Activated T-helper 1 cell treated with Interleukin-2 at 50 U/mL for 16 hours (primary cell): ENCODE measurements at places on chromosomes 16 and 17.

- DNase-seq = no peak
These were observed 53.1 kb upstream of the CCL1 start for GRCh38 chr17:34416116-34416515.

DNA sequence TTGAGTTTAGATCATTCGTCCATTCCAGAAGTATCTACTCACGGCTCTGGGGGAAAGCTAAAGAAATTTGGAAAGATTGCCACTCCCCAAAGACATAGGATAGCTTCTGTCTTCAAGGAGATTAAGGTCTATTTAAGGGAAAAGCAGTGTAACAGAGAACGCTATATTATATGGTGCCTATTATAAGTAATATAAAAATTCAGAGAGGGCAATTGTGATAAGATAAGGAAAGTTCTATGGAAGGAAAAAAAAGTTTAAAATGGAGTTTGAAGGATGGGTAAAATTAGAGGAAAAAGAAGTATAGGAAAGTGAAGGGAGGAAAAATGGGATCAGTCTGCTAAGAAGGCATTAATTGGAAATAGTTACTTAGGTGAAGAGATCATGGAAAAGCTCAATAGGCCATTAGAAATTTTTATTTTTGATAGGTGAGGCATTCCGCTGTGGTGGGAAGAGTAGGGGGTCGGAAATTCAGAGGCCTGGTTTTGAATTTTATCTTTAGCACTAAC lies 690 bp upstream of the CDC27 start:
- DNase-seq = no peak

- DNase-seq = no peak
These were observed 18.3 kb downstream of the ITGAX start for GRCh38 chr16:31373235-31373634.

GRCh38 chr17:52136166-52136565 lies 22.3 kb downstream of the CA10 start:
- DNase-seq = no peak

GRCh38 chr17:60481604-60482003 lies 44.4 kb downstream of the APPBP2 start:
- no peak for DNase-seq

DNA sequence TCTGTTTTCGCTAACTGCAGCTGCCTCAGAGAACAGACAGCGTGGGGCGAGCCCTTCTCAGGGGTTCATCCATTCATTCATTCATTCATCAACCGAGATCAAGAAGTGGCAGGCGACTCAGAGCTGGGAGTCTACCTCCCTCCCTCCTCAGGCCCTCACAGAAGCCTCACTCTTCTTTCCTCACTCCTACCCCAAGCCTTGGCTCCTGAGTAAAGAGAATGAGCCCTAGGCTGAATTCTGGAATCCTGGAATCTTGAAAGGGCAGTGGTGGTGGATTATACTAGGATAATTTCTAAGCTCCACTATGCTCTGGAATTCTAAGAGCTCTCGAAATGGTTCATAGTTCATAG lies 2.3 kb upstream of the DLX3 start:
- no peak for DNase-seq

DNA sequence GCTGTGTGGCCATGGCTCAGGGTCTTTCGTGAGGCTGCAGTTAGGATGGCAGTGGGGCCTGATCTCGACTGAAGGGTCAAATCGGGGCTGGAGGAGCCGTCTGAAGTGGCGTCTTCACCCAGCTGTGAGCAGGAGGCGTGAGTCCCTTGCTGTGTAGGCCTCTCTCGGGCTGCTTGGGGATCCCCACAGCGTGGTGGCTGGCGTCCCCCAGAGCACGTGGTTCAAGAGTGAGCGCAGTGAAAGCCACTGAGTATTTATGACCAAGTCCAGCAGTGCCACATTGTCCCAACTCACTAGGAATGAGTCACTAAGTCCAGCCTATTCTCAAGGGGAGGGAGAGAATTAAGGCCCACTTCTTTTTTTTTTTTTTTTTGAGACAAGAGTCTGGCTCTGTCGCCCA lies 11.7 kb upstream of the TCF25 start:
- no peak for DNase-seq

- peak; percentile 54 for DNase-seq
These were observed 1.7 kb upstream of the DLX3 start for GRCh38 chr17:49996495-49997300.

GRCh38 chr16:50501251-50501650 lies 46.9 kb upstream of the NKD1 start:
- no peak for DNase-seq

GRCh38 chr16:62135911-62136310 lies 99.7 kb upstream of the CDH8 start:
- DNase-seq = no peak

- peak; percentile 90 for DNase-seq
These were observed 3.2 kb upstream of the TMEM88 start for GRCh38 chr17:7851438-7852261.

DNA sequence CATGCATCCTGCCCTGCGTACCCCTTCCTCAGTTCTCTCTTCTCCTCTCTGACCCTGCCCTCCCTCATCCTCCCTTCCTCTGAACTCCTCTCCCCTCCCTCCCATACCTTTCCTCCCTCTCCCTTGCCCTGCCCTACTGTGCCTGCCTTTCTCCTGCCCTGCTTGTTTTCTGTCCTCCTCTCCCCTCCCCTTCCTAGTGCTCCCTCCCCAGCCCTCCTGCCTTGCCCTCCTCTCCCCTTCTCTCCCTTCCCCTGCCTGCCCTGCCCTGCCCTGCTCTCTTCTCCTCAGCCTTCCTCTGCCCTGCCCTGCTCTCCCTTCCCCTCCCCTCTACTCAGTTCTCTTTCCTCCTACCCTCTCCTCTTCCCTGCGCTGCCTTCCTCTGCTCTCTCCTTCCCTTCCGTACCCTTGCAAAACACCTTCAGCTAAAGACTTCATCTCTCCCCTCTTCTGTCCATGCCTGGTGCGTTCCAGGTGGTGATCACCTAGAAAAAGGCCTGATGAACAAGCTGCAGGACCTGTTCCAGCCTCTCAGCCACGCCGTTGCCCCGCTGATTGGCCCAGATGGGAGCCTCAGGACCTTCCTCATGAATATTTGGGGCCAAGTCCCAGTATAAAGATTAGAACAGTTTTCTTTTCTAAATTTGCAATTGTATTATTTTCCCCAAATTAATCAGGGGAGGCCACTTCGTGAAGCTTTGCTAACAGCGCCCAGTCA lies 290.5 kb downstream of the CPPED1 start:
- DNase-seq = no peak

DNA sequence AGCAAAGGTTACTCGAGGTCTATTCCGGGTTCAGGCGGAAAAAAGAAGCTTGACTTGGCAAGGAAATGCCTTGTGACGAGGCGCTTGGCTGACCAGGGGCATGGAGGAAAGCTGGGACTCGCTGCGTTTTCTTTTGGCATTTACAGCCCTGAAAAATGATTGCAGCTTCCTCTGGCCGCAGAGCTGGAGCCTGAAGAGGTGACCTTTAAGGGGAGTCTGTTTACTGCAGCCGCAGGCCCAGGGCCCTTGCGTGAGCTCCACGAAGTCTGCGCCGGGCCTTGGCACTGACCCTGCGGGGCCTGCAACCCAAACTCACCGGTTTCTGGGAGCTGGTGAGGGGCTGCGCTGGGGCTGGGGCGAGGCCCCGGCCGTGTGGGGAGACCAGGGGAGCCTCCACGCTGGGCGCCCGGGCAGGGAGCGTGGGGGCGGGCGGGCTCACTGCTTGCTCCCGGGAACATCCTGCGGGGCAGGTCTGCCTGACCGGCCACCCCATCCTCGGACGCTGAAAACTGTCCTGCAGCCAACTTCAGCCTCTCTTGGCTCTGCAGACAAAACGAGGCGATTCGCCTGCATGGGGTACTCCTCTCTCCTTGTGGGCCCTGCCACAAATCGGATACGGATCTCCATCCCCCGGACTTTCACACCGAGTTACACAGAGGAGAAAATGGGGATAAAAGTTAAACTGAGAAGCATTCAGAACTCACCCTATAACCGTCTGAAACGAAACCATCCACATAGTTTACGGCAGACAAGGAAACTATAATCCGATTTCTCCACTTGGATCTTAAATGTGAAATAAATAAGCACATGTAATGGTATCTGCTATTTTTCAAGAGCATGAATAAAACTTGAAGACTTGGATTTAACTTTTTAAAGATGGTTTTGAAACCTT lies 206.3 kb upstream of the FOXF1 start:
- DNase-seq = no peak

GRCh38 chr17:16529906-16530305 lies 37.9 kb upstream of the LRRC75A start:
- no peak for DNase-seq

- no peak for DNase-seq
These were observed 26.8 kb upstream of the TMEM220 start for GRCh38 chr17:10756619-10757018.

GRCh38 chr17:42748908-42749798 lies 4.3 kb upstream of the EZH1 start:
- DNase-seq = no peak

DNA sequence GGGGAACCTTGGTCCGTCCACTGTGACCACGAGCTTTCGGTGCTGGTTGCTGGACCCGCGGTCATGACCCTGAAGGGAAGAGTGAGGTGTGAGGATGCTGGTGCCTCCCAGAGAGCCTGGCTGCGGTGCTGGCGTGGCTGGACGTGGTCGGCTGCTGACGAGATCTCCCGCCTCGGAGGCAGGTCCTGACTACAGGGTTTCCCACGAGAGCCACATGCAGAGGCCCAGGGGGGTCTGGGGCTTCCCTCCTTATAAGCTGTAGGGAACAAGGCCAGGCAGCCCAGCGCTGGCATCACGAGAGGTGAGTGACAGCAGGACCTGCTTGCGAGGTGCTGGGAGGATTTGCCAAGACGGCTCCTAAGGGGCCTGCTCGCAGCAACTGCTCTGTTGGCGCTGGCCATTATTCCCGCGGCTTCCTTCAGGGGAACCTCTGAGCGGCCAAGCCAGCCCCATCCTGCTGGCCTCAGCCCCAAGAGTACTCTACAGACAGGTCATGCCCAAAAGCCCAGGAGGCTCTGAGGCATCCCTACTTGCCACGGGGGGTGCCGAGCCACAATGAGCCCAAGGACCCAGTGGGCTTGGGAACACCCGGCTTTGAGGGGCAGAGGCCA lies 134.8 kb downstream of the FOXL1 start:
- DNase-seq = no peak

GRCh38 chr17:1009229-1010085 lies 12.5 kb downstream of the TIMM22 start:
- DNase-seq = no peak
